GOT3 (cell line): ENCODE measurements at places on chromosomes 4 and X.

GRCh38 chr4:111602848-111603247, 542.4 kb upstream of the FAM241A start:
- DNase-seq: no peak

GRCh38 chr4:1082215-1083182, 30.9 kb downstream of the RNF212 start:
- DNase-seq: peak; percentile 48

GRCh38 chr4:24470666-24471485, 113.5 kb downstream of the DHX15 start:
- no peak for DNase-seq

- DNase-seq: no peak
Observed at GRCh38 chr4:84938316-84938715, 28.2 kb downstream of the WDFY3 start.

DNA sequence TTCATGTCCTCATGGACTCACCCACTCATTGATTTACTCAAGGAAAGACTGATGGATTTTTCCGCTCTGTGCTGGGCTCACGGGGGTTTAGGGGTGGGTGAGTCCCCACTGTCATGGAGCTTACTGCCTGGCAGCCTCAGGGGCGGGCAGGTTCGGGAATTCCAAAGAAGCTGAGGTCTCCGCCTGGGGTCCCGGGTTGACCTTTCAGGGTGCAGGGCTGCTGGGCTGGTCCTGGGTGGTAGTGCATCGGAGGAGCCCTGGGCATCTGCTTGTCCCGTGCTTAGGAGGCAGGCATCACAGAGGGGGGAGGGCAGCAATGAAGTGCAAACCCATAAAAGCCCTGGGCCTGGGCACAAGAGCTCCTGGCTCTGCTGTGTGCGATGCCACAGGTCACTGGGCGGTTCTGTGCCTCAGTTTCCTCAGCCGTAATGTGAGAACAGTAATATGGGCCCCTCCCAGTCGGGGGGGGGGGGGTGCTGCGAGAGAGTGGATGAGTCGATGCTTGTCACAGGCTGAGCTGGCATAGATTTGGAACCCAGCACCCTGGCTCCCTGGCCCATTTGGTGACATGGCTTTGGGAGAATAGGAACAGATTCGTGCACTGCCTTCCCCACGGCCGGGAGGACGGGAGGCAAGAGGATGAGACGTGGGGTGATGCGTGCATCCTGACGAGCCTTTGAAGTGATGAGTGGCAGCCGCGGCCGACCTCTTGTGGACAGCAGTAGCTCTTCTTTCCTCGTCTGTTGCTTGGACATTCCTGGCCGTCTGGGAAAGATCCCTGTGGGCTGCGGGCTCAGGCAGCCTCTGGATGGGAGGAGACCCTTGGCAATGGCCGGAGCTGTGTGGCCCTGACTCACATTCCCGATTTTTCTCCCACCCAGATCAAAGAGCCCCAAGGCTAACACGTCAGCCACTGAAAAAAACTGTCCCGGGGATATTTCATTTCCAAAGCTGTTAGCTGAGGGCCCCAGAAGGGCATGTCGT, 42.0 kb downstream of the PSAPL1 start:
- DNase-seq: no peak

GRCh38 chr4:972651-973424, 531 bp downstream of the DGKQ start:
- no peak for DNase-seq

GRCh38 chrX:118807151-118808017, 16.2 kb upstream of the ZCCHC12 start:
- DNase-seq: peak; percentile 0

- DNase-seq: no peak
Observed at GRCh38 chr4:175369087-175369486, 443.0 kb downstream of the GPM6A start.

DNA sequence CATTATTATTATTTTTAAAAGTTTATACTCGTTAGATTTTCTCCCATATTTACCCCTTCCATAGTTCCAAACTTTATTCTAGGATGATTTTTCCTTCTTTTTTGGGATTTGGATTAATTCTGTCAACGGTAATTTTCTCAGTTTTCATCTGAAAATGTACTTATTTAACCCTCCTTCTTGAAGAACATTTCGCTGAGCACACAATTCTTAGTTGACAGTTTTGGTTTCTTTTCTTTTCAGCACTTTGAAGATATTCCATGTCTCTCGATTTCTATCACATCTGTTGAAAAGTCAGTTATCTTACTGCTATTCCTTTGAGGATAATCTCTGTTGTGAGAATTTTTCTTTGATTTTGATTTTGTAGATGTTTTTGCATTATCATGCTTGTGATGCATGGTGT, 85.2 kb downstream of the SCLT1 start:
- no peak for DNase-seq

DNA sequence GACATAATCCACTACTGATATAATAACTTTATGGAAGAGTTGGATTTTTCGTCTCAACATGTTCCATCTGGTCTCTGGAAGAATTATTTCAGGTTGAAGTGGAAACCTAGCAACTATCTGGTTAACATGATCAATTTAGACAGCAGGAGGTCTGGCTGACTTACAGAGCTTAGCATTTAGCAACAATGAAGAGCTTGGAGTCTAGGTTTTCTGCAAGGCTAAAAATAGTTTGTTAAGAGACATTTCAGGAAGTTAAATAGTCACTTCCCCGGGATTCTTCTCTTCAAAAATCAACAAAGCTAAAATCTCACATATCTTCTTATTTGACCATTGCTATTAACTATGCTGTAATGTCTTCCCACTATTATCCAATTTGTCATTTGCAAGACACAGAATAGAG, 418.6 kb upstream of the DIPK2B start:
- no peak for DNase-seq

GRCh38 chr4:147134536-147135210, 189.0 kb upstream of the TTC29 start:
- no peak for DNase-seq

- DNase-seq: no peak
Observed at GRCh38 chr4:141563723-141564122, 72.7 kb upstream of the IL15 start.

GRCh38 chr4:179867300-179867878, 2375.8 kb upstream of the TENM3 start:
- DNase-seq: no peak

DNA sequence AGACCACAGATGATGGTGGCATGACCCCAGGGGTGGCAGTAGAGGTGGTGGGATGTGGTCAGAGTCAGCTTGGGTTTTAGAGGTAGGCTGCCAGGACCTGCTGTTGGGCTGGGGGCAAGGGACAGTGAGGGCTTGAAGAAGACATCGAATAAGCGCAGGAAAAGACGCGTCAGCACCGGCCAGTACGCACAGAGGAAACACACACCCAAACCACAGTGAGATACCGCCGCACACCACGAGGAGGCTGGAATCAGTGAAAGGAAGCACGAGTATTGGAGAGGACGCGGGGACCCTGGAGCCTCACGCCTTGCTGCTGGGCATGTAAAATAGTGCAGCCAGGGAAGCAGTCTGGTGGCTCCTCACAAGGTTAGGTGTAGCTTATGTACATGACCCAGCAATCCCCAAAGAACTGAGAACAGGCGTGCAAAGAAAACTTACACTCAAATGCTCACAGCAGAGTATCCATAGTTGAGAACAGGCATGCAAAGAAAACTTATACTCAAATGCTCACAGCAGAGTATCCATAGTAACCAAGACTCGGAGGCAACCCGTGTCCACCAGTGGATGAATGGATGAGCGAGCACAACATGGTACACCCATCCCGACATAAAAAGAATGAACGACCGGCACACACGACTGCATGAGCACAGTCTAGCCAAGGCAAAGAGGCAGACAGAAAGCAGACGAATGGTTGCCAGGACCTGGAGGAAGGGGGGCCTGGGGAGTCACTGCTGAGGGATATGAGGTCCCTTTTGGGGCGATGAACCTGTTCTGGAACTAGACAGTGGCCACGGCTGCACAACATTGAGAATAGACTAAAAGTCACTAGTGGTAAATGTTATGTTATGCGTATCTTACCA, 13.3 kb downstream of the PDZD4 start:
- no peak for DNase-seq

DNA sequence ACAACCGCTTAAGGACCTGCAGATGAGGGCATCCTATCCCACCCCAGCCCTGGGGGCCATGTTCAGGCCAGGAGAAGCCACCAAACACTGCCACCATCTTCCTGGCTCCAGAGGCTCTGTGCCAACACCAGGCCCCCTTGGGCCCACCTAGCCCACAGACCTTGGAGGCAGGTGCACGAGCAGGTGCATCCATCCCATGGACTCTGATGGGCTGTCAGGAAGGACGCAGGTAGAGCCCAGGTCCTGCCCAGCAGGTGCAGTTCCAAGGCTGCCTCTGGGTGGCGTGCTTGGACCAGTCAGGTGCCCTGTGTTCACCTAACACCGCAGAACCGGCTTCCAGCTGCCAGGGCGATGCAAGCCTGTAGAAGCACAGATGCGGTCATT, 22.8 kb upstream of the PDE6B start:
- DNase-seq: no peak

DNA sequence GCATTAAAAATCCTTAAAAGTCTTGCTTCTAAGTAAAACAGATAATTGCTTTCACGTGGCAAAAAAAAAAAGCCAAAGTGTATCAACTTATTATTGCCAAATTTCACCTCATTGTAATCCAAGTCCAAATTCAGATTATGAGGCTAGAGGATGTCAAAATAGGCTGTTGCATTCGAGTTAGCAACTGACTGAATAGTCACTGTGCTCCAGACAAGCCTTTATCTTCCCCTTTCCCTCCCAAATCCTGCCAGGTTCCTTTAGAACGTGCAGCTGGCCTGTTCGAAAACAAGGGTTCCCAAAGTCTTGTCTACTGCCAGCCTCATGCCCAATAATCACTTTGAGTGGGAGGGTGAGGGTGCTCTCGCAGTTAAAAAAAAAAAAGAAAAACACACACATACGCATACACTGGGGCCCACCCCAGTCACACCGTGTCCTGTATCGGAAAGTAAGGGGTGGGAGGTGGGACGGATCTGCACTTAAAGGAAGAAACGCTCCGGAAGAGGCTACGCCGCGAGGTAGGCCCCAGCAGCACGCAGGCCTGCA, 603 bp downstream of the MAD2L1 start:
- no peak for DNase-seq

- DNase-seq: no peak
Observed at GRCh38 chrX:96987228-96987627, 103.5 kb downstream of the RPA4 start.

DNA sequence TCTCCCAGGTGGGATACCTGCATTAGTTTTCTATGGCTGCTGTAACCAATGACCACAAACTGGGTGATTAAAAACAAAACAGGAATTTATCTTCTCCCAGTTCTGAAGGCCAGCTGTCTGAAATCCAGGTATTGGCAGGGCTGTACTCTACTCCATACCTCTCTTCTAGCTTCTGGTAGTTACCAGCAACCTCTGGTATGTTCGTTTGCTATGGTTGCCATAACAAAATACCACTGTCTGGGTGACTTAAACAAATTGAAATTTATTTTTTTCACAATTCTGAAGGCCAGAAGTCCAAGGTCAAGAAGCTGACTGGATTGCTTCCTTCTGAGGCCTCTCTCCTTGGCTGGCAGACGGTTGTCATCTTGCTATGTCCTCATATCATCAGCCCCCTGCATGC, 642.1 kb upstream of the TENM3 start:
- DNase-seq: no peak

DNA sequence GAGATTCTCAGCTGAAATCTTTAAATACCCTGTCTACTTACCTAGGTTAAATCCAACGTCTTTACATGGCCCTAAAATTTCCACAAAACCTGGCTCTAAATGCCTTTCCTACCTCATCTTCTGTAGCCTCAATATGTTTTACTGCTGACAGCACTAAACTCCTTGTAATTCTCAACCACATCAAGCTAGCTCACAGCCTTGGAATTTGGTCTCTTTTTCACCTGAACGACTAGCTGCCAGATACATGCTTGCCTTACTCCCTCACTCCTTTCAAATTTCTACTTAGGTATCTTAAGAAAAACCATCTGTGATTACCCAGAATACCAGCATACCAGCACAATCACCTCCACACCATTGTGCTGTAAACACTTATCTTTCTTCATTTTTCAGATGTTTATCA, 635.6 kb upstream of the PCDH10 start:
- no peak for DNase-seq

GRCh38 chr4:123573866-123574508, 177.4 kb downstream of the SPRY1 start:
- no peak for DNase-seq

DNA sequence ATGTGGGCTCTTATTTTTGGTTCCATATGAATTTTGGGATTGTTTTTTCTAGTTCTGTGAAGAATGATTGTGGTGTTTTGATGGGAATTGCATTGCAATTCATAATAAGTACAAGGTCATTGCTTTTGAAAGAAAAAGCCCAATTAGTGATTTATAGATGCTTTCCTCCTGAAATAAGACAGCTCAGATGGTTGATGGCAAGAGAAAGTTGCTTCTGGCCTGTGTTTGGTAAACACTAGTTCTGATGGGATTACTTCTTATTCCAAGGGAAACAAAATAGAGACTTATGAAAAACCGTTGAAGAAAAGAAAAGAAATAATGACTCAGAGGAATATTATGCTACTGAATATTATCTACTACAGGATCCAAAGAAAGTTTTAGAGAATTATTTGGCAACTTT, 144.9 kb downstream of the SPANXA1 start:
- DNase-seq: no peak

- no peak for DNase-seq
Observed at GRCh38 chrX:120365320-120365719, 3.4 kb downstream of the ATP1B4 start.

GRCh38 chrX:22060415-22061280, 28.5 kb downstream of the PHEX start:
- no peak for DNase-seq

GRCh38 chrX:19195243-19195610, 73.0 kb upstream of the ADGRG2 start:
- no peak for DNase-seq

GRCh38 chr4:106583567-106583966, 215.0 kb upstream of the GIMD1 start:
- DNase-seq: no peak

DNA sequence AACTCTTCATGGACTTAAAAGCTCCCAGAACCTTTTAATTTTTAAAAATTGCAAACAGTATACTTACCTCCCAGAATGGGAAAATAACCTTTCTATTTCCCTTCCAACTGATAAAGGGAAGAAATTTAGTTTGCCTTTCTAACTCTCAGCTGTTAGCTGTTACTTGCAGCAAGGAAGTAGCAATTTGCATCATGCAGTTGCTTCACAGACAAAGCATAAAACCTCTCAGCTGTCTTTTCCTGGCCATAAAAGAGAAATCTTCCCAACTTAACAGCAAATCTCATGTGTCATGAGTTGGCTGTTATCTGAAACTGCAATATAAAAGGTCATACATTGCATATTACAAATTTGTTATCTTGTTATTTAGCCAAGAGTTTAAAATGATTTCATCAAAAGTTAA, 18.4 kb downstream of the C4orf17 start:
- DNase-seq: no peak

DNA sequence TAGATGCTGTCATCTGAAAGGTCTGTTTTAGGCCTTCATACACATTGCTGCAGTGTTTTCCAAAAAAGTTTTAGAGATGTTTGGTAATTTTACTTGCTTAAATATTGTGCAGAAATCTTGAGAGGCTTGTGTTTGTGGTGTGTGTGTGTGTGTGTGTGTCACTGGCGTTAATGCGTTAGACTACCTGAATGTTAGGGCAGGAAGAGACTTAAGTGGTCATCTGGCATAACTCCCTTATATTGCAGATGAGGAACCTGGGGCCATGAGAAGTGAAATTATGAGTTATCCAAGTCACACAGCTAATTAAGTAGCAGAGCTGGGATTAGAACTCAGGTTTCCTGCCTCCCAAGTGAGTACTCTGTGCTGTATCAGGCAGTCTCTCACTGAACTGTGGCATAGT, 1.4 kb downstream of the LSM6 start:
- DNase-seq: no peak

- no peak for DNase-seq
Observed at GRCh38 chrX:150902434-150903109, 4.1 kb upstream of the CD99L2 start.
